ENCODE measurements at places on chromosomes 12 and 14.

GRCh38 chr14:53640695-53641094 lies 315.9 kb downstream of the BMP4 start:
- no peak overlapping the region for H3K27ac ChIP-seq
- DNase-seq: no peak
- H3K27me3 ChIP-seq: peaks cover 10% of the 10 kb centered on the region
- no peaks in the 10 kb centered on the region for H3K36me3 ChIP-seq
- no peaks in the 10 kb centered on the region for H3K4me1 ChIP-seq
- H3K4me3 ChIP-seq: no peak overlapping the region

- peaks cover 6% of the 10 kb centered on the region for H3K4me1 ChIP-seq
- H3K4me3 ChIP-seq: no peak overlapping the region
- DNase-seq: no peak
- no peaks in the 10 kb centered on the region for H3K36me3 ChIP-seq
These were observed 24.2 kb downstream of the GLT8D2 start for GRCh38 chr12:104025771-104026170.

DNA sequence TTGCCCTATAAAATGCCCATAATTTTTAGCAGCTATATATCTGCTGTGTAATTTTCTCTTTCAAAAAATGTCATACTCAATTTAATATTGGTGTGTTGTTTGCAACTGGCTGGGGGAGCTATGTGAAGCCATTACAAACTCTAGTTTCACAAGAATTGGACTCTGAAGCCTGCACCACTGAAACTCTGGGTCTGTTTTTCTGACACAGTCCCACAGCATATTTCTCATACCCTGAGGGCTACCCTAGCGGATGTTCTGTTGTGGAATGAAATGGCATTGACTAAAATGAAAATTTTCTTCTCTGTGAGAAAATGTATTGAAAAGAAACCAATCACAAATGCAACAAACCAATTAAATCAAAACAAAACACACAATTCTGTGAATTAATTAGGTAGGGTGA lies 284.6 kb upstream of the NPAS3 start:
- H3K4me3 ChIP-seq: no peak overlapping the region
- no peak for DNase-seq
- H3K4me1 ChIP-seq: peaks cover 4% of the 10 kb centered on the region
- no peaks in the 10 kb centered on the region for H3K36me3 ChIP-seq
- H3K27ac ChIP-seq: no peak overlapping the region

DNA sequence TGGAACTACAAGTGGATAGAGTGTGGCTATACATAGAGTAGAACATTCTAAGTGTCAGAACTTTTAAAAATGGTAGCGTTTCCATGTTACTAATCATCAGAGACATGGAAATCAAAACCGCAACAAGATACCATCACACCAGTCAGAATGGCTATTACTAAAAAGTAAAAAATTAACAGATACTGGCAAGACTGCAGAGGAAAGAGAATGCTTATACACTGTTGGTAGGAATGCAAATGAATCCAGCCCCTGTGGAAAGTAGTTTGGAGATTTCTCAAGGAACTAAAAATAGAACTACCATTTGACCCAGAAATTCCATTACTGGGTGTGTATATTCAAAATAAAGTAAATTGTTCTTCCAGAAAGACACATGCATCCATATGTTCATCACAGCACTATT lies 518.6 kb downstream of the NELL2 start:
- H3K4me3 ChIP-seq: no peak overlapping the region
- H3K36me3 ChIP-seq: no peaks in the 10 kb centered on the region
- H3K4me1 ChIP-seq: no peaks in the 10 kb centered on the region
- no peak overlapping the region for H3K27ac ChIP-seq
- DNase-seq: no peak

- H3K4me3 ChIP-seq: no peak overlapping the region
- DNase-seq: no peak
- peaks cover 46% of the 10 kb centered on the region for H3K4me1 ChIP-seq
- H3K27ac ChIP-seq: no peak overlapping the region
These were observed 67.3 kb upstream of the STK38L start for GRCh38 chr12:27176765-27177164.

- H3K36me3 ChIP-seq: no peaks in the 10 kb centered on the region
- peak; percentile 15 for DNase-seq
- H3K4me3 ChIP-seq: peak overlapping the region; percentile 91
- no peaks in the 10 kb centered on the region for H3K27me3 ChIP-seq
These were observed 1.1 kb upstream of the HEBP1 start for GRCh38 chr12:13000925-13001774.

GRCh38 chr14:65465584-65465983 lies 53.1 kb downstream of the FUT8 start:
- no peak overlapping the region for H3K4me3 ChIP-seq
- no peak for DNase-seq
- H3K27ac ChIP-seq: no peak overlapping the region
- H3K4me1 ChIP-seq: peaks cover 34% of the 10 kb centered on the region
- H3K27me3 ChIP-seq: no peaks in the 10 kb centered on the region

- no peaks in the 10 kb centered on the region for H3K27me3 ChIP-seq
- no peaks in the 10 kb centered on the region for H3K4me1 ChIP-seq
- H3K27ac ChIP-seq: no peak overlapping the region
- no peaks in the 10 kb centered on the region for H3K36me3 ChIP-seq
- DNase-seq: no peak
These were observed 301.7 kb downstream of the KCNH5 start for GRCh38 chr14:62743560-62743959.

GRCh38 chr12:53502983-53503728 lies 2.1 kb downstream of the TARBP2 start:
- peaks cover 33% of the 10 kb centered on the region for H3K4me1 ChIP-seq
- H3K27me3 ChIP-seq: no peaks in the 10 kb centered on the region
- H3K36me3 ChIP-seq: peaks cover 41% of the 10 kb centered on the region
- no peak overlapping the region for H3K4me3 ChIP-seq
- no peak for DNase-seq
- H3K27ac ChIP-seq: peak overlapping the region; percentile 5

DNA sequence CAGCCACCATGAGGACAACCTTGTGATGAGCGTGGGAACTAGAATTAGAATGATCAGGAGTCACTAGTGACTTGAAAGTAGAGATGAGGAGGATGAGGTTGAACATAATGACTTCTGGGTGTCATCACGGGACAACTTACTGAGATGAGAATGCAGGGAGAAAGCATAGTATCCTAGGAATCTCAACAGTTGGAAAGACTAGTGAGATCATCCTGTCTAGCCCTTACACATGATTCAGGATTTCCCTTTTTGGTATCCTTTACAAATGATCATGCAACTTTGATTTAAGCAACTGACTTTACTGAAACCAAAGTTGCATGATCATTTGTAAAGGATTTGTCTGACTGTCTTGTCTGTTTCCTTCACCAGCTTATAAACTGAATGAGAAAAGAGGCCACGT lies 51.8 kb upstream of the HIF1A start:
- H3K4me3 ChIP-seq: no peak overlapping the region
- no peak for DNase-seq
- H3K4me1 ChIP-seq: peaks cover 33% of the 10 kb centered on the region
- H3K27ac ChIP-seq: no peak overlapping the region
- no peaks in the 10 kb centered on the region for H3K36me3 ChIP-seq

- no peaks in the 10 kb centered on the region for H3K4me1 ChIP-seq
- no peak for DNase-seq
- H3K27me3 ChIP-seq: no peaks in the 10 kb centered on the region
- H3K27ac ChIP-seq: no peak overlapping the region
- H3K36me3 ChIP-seq: no peaks in the 10 kb centered on the region
These were observed 275.2 kb upstream of the FLRT2 start for GRCh38 chr14:85254711-85255110.

- H3K4me1 ChIP-seq: no peaks in the 10 kb centered on the region
- H3K27me3 ChIP-seq: no peaks in the 10 kb centered on the region
- H3K4me3 ChIP-seq: no peak overlapping the region
- DNase-seq: no peak
These were observed 378.0 kb downstream of the FOXG1 start for GRCh38 chr14:29144621-29145020.

DNA sequence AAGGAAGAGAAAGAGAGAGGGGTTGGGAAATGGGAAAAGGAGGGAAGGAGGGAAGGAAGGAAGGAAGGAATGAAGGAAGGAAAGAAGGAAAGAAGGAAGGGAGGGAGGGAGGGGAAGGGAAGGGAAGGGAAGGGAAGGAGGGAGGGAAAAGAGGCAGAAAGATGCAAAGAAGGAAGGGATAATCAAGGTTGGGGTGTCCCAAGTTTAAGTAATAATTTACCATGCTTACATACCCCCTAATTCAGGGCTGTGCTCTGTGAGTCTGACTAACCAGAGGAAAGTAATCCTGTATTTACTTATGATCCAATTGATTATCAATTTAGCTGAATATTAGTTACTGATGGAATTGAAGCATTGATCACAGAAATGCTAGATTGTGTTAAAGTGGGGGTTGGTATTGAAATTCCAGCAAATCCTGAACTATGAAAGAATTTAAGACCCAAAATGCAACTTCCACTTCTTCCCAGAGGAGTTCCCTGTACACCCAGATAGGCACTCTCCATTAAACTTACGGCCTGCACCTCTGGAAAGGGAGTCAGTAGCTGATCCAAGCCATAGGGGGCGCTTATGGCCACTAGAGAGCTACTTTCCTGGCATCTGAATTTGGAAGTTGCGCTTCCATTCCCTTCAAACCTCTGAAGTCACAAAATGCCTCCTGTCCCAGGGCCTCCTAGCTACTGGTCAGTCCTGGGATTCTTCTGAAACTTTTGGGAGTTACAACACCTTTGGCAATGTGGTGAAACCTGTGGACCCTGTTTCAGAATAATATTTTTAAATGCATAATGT lies 162.7 kb upstream of the PWP1 start:
- H3K27ac ChIP-seq: no peak overlapping the region
- no peak overlapping the region for H3K4me3 ChIP-seq
- no peaks in the 10 kb centered on the region for H3K4me1 ChIP-seq

- no peak for DNase-seq
- peaks cover 8% of the 10 kb centered on the region for H3K4me1 ChIP-seq
- no peak overlapping the region for H3K4me3 ChIP-seq
- H3K27me3 ChIP-seq: no peaks in the 10 kb centered on the region
- no peak overlapping the region for H3K27ac ChIP-seq
These were observed 6.2 kb downstream of the COA8 start for GRCh38 chr14:103568952-103569351.

DNA sequence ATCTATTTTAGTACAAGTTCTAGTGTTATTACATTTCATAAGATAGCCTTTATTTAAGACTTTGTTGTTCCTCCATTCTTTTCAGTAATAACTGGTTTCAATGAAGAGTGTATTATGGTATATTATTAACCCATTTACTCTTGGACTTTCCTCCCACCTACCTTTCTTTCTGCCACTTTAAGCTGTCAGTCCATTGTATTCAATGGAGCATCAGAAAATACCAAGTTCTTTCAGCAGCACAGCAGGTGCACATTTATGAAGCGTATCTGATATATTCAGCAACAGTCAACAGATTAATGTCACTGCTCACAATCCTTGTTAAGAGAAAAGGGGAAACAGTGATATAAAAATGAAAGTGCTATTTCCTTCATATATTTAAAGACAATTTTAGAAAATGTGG lies 660.9 kb downstream of the C12orf50 start:
- H3K4me3 ChIP-seq: no peak overlapping the region
- H3K27ac ChIP-seq: no peak overlapping the region
- no peaks in the 10 kb centered on the region for H3K4me1 ChIP-seq
- no peak for DNase-seq

DNA sequence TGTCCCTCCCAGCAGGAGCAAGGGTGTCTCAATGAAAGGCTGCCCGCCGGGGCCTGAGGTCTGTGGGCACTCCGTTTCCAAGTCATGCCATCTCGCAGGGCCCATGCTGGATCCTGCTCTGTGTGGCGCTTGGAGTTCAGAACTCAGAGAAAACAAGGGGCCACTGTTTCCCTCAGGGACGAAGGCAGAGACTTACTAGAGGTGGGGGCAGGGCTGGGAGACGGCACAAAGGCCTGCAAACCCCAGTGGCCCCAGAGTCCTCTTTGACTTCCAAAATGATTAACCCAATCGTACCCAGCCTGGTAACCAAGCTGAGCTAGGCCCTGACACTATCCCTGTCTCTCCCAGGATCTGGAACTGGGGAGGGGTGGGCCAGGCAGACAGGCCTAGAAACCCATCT lies 95.8 kb downstream of the ITPK1 start:
- no peak overlapping the region for H3K4me3 ChIP-seq
- H3K27ac ChIP-seq: no peak overlapping the region
- peaks cover 34% of the 10 kb centered on the region for H3K36me3 ChIP-seq
- no peak for DNase-seq
- no peaks in the 10 kb centered on the region for H3K27me3 ChIP-seq

DNA sequence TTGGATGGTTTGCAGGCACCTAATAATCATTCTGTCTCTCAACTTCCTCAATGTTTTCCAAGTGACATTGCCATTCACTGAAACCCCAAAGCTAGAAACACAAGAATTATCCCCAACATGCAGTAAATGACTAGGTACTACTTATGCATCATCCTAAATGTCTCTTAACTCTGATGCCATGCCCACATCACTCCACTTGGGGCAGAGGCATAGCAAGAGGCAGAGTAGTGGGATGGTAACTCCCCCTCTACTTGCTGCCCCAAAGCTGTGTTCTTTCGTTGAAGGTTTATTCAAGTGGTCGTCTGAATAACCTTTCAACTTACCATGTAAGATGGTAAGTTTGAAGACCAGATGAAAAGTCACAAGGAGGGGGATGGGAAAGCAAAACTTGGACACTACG lies 77.9 kb upstream of the SOX5 start:
- H3K27ac ChIP-seq: no peak overlapping the region
- no peaks in the 10 kb centered on the region for H3K4me1 ChIP-seq
- no peaks in the 10 kb centered on the region for H3K27me3 ChIP-seq
- no peak overlapping the region for H3K4me3 ChIP-seq

DNA sequence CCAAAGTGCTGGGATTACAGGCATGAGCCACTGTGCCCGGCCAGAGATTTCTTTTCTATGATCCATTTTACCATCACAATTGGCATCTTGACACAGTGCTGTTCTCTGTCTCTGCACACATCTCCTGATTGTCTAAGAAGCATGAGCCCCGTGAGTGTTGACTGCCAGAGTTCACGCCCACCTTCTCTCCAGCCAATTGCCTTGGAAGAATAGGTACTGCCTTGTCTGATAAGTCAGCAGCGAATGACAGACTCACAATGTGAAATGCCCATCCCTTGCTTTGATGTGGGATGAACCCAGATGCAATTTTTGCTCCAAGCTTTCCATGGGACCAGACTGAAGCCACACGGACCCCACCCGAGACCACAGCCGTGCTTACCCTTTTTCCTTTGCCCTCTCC lies 19.3 kb downstream of the EIF5 start:
- DNase-seq: no peak

- no peaks in the 10 kb centered on the region for H3K36me3 ChIP-seq
- H3K4me3 ChIP-seq: no peak overlapping the region
- no peaks in the 10 kb centered on the region for H3K4me1 ChIP-seq
- DNase-seq: no peak
- H3K27me3 ChIP-seq: peaks cover 8% of the 10 kb centered on the region
- H3K27ac ChIP-seq: no peak overlapping the region
These were observed 7.0 kb upstream of the SERPINA1 start for GRCh38 chr14:94395282-94395887.

- H3K36me3 ChIP-seq: peaks cover 9% of the 10 kb centered on the region
- peak overlapping the region; percentile 14 for H3K27ac ChIP-seq
- H3K4me1 ChIP-seq: peaks cover 19% of the 10 kb centered on the region
- DNase-seq: peak; percentile 61
- H3K27me3 ChIP-seq: peaks cover 4% of the 10 kb centered on the region
These were observed 3.8 kb upstream of the SMARCC2 start for GRCh38 chr12:56193025-56193578.

- no peaks in the 10 kb centered on the region for H3K36me3 ChIP-seq
- no peak for DNase-seq
- no peak overlapping the region for H3K27ac ChIP-seq
- no peaks in the 10 kb centered on the region for H3K4me1 ChIP-seq
- H3K4me3 ChIP-seq: no peak overlapping the region
These were observed 53.8 kb upstream of the CLEC14A start for GRCh38 chr14:38309522-38310277.
